HTR-8/SVneo (cell line): ENCODE measurements at places on chromosomes 13 and 19.

DNA sequence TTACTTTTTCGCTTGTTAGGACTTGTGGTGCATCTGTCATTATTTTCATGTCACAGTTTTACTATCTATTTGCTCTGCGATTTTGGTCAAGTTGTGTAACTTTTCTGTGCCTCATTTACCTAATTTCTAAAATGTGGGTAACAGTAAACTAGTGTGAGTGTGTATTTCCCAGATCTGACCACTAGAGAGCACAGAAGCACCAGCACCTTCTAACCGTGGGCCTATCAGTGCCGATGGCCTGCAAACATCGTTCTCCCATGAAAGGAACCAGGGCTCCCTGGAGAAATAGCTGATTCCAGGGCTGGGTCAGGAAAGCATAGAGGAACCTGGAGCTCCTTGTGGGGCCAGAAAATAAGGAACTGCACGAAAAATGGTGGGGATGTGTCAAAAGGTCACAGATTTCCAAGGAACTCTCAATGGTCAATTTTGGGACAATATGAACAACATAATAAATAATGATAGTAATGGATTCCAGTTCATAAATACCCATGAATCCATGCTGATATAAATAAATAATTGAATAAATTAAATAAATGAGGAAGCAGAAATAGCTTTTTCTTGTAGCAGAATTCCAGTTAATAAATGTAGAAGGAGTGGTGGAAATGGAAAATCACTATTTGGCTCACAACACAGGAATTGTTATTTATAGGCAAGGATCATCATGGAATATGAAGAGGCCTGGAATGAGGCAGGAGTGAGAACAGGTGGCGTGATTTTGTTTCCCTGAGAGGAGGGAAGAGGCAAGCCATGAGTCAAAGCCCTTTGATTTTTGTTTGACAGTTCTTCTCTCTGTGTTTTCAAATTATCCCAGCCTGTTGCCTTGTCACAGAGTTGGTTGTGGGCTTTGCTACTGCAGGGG lies 31.1 kb downstream of the CEACAM8 start:
- peak; percentile 63 for DNase-seq

DNA sequence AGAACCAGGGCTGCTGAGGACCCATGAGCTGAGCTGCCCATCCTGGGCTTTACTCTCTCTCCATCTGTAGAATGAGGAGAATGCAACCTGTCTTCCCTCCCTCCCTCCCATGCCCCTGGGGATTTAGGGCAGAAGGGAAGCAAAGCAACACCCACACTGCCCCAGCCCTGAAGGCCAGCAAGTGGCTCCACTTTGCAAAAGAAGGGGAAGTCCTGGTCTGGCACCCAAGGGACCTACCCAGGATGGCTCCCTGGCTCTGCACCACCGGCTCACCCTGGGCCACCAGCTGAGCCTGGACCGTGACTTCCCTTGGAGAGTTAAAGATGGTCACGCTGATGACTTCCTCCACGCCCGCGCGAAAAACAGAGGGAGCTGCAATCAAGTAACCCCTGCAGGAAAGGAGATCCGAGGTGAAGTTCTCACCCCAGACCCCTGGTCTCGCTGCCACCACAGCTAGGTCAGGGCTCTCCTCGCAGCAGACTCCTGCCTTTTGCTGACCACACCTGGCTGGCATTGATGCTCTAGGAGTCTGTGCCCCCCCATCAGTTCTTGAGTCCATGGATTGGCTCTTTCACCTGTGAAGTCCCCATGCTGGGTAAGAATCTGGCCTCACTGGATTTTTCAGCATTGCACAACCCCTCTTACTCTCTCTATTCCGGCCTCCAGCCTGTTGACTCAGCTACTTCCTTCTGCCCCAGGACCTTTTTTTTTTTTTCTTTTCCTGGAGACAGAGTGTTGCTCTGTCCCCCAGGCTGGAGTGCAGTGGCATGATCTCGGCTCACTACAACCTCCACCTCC lies 4.6 kb downstream of the CPAMD8 start:
- DNase-seq = no peak

GRCh38 chr19:4115050-4115817 lies 8.7 kb downstream of the MAP2K2 start:
- DNase-seq = no peak

- no peak for DNase-seq
Observed at GRCh38 chr13:51017516-51017915, 93.6 kb downstream of the C13orf42 start.

DNA sequence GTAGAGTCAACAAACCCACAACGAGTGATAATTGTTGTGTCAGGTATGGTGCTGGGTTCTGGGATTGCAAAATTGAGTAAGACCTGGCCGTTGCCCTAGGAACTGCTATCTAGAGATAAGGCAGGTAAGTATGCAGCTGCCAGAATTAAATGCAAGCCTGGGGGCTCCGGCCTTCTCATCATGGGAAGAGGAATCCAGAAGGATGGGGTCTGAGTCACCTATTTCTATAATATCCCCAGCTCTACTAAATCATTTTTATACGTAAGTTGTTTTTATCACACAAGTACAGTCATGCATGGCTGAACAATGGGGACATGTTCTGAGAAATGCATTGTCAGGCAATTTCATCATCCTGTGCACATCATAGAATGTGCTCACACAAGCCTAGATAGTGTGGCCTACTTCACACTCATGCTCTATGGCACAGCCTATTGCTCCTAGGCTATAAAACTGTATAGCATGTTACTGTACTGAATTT lies 203.0 kb downstream of the KLF5 start:
- DNase-seq = no peak

GRCh38 chr13:44795176-44795575 lies 194.1 kb downstream of the NUFIP1 start:
- DNase-seq = no peak

GRCh38 chr19:38831142-38831605 lies 420 bp downstream of the ECH1 start:
- DNase-seq = peak; percentile 54

- DNase-seq = no peak
Observed at GRCh38 chr13:59754411-59754810, 409.3 kb downstream of the DIAPH3 start.

DNA sequence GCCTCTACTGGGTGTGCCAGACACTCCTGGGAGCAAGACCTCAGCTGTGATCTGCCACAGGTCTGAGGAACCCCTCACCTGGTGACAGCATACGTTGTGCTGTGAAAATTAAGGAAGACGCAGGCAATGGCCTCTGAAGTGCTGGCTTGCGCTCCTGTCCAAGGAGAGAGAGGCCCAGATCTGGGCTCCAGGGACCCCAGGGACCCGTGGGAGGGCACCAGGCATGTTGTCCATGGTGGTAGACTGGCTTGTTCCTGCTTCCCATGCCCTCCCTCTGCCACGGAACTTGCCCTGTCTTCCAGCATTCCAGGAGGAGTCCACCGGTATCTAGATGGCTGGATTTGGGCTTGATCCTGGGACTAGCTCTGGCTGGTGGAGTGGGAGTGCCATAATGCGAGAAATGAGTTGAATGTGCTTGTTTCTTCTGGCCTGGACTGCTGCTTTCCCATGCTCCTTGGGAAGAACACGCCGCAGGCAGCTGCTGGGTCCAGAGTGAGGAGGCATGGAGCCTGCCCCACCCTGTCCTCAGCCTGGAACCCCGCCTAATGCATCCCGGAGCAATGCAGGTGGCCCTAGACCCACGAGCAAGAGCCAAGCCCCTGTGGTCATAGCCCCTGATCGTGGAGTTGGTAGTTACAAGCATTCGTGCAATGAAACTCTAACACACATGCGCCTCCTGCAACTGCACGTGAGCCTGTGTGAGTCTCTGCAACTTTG lies 190.2 kb downstream of the TEX29 start:
- DNase-seq = no peak

DNA sequence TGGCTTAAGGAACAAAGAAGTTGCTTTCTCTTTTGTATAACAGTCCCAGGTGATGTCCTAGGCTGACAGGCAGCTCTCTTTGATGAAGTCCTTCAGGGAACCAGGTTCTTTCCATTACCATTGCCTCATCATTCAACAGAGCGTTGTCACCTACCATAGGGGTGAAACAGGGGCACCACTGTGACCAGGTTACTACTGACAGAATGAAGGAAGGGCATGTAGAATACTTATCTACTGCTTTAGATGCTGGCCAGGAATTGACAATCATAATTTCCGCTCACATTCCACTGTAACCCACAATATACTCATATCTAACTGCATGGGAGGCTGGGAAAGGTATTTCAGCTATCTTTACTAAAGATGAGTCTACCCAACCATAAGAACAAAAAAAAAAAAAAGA lies 148.0 kb upstream of the FNDC3A start:
- no peak for DNase-seq
